ENCODE measurements at places on chromosomes 16 and 17. TPM values are rescaled to one million over a fixed set of nuclear protein-coding genes. Genes with fewer than 3 reads are reported as not detected.

Gene SAMD14
- 1.5 TPM for total RNA-seq

Gene OTOA
- not detected for total RNA-seq

Gene KRTAP9-8
- not detected for total RNA-seq

Gene PDILT
- total RNA-seq, result 1.1 TPM

Gene KRT25
- not detected for total RNA-seq

Gene UNKL
- 25.6 TPM for total RNA-seq

Gene KRTAP4-3
- not detected for total RNA-seq

Gene UBFD1
- 176 TPM for total RNA-seq

Gene NEURL4
- total RNA-seq, result 6.4 TPM

Gene PKD1
- 91.5 TPM for total RNA-seq

Gene PRCD
- 5.7 TPM for total RNA-seq

Gene LDHD
- total RNA-seq, result 2.8 TPM

Gene MINK1
- 19.1 TPM for total RNA-seq

Gene CD68
- total RNA-seq, result 31.7 TPM

Gene C17orf67
- 0.39 TPM for total RNA-seq

Gene CMTM1
- total RNA-seq, result 0.25 TPM

Gene AP2B1
- total RNA-seq, result 80.6 TPM

Gene OSGIN1
- total RNA-seq, result 10.7 TPM

Gene GUCY2D
- total RNA-seq, result not detected

Gene PRSS36
- not detected for total RNA-seq

Gene TRIM25
- 36.3 TPM for total RNA-seq

All from cardiac ventricle fibroblast (primary cell).